ENCODE measurements at places on chromosomes 7 and 10.
A peak's percentile ranks its signal among the peaks of the same experiment; 100 is the strongest.

- no peak for DNase-seq
These were observed 43.2 kb upstream of the NRP1 start for GRCh38 chr10:33377658-33378025.

DNA sequence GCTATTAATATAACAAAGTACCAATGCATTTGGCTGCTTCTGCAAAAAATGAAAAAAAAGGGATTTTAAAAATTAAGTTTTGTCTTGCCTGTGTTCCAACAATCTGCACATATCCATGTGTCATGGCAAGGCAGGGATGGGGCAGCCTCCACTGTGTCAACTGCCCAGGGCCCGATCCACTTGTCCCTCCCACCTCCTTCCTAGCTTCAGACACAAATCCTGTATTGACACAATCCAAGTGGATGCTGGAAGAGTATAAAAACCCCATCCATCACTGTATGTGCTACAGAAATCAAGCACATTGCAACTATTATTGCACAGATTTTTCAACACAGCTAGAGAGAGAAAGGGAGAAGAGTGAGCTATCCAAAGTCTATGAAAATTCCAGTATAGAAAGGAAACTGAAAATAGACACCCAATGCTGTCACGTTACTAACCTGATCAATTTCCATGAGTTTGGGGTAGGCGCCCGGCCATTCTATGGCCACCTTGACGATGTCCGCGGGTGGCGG lies 106.4 kb downstream of the ELMO1 start:
- DNase-seq: no peak

DNA sequence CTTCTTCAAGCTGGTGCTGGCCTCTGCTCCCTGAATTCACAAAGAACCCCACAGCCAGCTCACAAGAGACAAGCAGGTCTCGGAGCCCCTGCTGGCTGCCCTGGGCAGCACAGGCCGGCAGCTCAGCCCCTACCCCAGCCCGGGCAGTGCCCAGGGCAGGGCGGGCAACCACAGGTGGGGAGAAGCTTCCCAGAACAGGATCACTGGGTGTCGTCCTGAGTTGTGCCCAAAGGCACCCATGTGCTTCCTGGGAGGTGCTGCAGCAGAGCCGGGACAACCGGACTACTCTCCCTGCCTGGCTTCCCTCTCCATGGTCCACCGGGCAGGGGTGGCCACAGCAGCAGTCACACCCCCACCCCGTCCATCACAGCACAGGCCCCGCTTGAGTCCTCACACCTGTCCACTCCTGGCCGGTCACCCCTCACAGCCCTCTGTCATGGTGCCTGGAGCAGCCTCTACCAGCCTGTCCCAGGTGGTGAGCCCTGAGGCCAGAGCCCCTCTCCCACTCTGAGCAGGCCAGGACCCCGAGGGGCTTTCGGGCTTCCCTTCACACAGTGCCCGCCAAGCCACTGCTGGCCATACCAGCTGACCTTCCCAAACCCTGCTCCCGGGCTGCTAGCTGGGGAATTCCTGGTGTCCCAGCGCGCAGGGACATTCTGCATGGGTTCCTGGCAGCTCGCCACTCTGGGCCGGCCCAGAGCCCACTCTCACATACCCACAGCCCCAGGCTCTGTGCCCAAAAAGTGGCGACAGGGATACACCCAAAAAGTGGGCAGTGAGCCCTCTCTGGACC lies 3.1 kb downstream of the RASGEF1A start:
- no peak for DNase-seq

DNA sequence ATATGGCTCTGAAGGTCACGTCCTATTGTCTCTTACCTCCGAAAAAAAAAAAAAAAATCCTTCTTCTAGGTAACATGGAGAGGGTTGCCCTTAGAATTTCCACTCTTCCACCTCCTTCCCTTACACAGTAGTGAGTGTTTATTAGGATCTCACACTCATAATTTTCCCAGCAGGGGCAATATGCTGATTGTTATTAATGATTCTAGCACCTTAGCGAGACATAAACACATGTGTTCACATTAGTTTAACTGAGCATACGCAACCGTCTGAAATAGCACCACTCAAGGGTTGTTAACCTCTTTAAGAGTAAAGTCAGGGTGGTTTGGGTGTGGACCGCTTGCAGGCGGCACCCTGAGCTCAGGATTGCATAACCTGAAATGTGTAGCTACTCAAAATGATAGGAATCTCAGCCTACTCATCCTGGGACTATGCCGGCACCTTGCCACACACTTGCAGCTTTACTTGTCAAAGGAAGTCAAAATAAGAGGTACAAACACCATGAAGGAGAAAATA lies 52.2 kb downstream of the CPEB3 start:
- DNase-seq: no peak

GRCh38 chr7:8514781-8515519 lies 81.5 kb downstream of the NXPH1 start:
- no peak for DNase-seq

GRCh38 chr7:158975526-158976467 lies 119.4 kb downstream of the DYNC2I1 start:
- DNase-seq: peak; percentile 9

GRCh38 chr7:88339195-88339922 lies 32.7 kb upstream of the STEAP4 start:
- DNase-seq: no peak

DNA sequence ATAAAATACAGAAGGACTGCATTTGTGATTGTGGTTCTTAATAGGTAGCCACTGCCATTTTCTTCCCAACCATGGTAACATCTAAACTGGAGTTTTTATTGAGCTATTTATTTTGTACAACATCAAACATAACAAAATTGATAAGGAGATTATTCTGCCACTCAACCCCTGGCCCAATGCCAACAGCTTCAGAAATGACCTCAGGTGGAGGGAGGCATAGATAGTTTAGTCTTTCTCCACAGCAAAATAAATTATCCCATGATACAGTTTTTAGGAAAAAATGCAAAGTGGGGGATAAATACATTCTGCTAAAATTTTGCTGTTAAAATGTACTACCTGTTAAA lies 57.6 kb downstream of the LRRTM3 start:
- DNase-seq: no peak

GRCh38 chr10:96511044-96511945 lies 2.4 kb downstream of the TLL2 start:
- peak; percentile 30 for DNase-seq

- DNase-seq: no peak
These were observed 287.6 kb upstream of the HGF start for GRCh38 chr7:82057476-82057875.

GRCh38 chr10:81978238-81978637 lies 103.2 kb downstream of the NRG3 start:
- no peak for DNase-seq

- DNase-seq: no peak
These were observed 4.6 kb downstream of the BHLHA15 start for GRCh38 chr7:98215561-98216495.

GRCh38 chr10:95360122-95360714 lies 69.4 kb upstream of the PDLIM1 start:
- no peak for DNase-seq

DNA sequence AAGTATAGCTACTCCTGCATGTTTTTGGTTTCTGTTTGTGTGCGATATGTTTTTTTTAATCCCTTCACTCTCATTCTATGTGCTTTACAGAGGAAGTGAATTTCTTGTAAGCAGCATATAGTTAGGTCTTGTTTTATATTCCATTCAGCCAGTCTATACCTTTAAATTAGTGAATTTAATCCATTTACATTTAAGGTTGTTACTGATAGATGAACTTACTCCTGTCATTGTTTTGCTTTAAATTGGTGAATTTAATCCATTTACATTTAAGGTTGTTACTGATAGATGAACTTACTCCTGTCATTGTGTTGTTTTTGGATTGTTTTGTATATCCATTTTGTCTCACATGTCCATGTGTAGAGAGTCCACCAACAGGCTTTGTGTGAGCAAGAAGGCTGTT lies 11.1 kb downstream of the GIMAP8 start:
- no peak for DNase-seq

DNA sequence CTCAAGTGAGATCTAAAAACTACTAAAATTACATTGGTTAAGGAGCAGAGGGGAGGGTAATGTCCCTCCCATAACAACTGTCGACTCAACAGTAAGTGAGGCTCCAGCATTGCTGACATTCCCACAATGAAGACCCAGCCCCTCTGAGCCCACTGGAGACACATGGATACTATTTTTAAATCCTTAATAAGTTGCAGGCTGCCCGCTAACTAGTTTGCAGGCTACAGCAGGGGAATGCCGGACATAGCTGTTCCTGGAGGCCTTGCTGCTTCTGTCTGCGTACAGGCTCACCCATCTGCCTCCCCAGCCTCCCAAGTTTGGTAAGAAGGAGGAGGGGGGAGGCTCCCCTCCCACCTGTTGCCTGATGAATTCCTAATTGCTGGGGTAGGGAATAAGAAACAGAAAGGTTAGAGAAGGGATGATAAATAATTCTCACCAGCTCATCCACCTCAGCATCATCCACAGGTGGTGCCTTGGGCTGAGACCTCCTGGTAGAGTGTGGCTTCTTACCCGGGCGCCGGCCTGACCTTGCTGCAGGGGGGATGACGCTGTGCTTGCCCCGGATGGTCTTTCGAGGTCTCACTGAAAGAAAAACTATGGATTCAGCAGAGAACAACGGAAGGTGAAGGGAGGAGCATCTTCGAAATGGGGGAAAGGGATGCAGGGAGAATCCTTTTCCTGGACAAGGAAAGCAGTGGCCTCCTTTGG lies 10.1 kb downstream of the FZD9 start:
- DNase-seq: no peak

- DNase-seq: no peak
These were observed 14.7 kb downstream of the HGF start for GRCh38 chr7:81754918-81755696.

GRCh38 chr10:129335942-129336341 lies 131.1 kb upstream of the MGMT start:
- DNase-seq: no peak

DNA sequence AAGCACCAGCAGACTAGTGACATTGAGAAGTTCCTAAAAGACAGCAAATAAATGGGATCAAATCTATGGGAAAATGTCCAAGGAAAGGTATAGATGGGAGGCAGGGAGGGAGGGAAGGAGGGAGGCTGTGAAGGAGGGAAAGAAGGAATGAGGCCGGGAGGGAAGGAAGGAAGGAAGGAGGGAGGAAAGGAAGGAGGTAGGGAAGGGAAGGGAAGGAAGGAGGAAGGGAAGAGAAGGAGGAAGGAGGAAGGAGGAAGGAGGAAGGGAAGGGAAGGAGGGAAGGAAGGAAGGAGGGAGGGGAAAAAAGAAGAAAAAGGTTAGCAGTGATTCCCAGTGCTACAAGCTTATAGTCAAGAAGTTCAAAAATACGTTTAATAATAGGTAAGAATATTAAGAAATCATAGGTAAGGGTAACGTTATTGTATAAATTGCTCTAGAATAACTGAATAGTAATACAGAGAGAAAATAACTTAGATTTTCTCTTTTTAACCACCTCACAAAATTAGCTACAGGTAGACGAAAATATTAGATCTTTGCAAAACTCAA lies 106.9 kb downstream of the LMBR1 start:
- no peak for DNase-seq

DNA sequence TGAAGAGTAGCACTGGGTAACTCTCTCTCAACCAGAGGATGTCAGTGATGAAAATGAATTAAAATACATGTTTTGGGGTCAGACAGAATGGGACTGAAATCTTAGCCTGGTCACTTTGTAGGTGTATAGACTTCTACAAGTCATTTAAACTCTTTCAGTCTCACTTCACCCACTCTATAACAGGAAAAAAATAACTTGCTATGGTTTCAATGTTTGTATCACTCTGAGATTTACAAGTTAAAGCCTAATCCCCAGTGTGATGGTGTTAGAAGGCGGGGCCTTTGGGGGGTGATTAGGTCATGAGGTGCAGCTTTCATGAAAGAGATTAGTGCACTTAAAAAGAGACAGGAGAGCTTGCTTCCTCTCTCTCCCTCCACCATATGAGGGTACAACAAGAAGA lies 134.8 kb downstream of the INHBA start:
- DNase-seq: no peak

DNA sequence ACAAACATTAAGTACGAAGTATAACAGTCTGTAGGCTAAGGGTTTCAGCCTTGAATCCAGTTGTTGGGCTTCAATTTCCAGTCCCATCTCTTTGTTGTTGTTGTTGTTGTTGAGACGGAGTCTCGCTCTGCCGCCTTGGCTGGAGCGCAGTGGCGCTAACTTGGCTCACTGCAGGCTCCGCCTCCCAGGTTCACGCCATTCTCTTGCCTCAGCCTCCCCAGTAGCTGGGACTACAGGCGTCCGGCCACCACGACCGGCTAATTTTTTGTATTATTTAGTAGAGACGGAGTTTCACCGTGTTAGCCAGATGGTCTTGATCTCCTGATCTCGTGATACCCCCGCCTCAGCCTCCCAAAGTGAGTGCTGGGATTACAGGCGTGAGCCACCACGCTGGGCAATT lies 464.9 kb downstream of the ANKRD7 start:
- no peak for DNase-seq

DNA sequence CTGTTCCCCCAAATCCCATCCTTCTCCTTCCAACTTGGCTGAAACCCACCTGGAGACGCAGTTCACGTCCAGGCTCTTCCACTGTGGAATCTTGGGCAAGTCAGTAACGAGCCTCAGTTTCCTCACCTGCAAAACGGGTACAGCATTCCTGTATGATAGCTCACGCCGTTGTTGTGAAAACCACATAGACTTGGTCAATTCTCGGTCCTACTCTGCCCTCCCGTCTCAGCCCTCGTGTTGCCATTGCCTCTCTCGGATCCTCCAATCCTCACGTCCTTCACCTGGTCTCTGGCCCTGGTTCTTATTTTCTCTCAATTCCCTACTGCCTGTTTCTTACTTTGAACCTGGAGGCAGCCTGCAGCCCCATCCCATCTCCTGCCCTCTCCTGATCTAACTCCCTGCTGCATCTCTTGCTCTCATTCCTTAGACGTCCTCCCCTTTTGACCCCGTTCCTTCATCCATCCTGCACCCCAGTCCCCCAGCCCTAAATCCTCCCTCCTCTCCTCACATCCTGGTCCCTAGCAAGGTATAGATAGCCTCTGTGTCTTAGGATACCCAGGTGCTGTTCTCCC lies 2.0 kb upstream of the MUC12 start:
- no peak for DNase-seq

DNA sequence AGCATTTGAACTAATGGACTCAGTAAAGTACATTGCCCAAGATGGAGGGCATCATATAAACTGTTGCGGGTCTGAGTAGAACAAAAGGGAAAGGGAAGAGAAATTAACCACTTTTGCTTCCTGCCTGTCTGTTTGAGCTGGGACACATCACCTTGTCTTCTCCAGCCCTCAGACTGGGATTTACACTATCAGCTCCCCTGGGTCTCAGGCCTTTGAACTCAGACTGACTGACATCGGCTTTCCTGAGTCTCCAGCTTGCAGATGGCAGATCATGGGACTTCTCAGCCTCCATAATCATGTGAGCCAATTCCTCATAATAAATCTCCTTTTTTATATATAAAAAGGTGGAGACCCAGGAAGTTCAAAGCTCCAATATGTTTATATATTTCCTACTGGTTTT lies 23.0 kb upstream of the WASL start:
- DNase-seq: no peak

DNA sequence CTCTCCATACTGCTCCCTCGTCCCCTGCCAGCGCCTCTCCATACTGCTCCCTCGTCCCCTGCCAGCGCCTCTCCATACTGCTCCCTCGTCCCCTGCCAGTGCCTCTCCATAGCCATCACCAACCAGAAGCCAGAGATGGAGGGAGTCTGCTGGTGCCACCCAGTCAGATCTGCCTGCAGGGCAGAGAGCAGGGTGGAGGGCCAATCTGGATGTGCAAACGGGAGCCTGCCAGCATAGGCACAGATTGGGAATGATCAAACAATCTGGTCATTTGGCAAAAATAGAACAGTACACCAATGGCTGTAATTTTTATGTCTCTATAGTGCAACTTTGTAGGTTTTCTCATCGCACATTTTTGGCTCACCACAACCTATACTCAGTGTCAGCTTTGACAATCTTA lies 76.9 kb upstream of the LRRC4 start:
- DNase-seq: no peak

Measured in activated CD4-positive, alpha-beta T cell treated with anti-CD3 and anti-CD28 coated beads, Interleukin-2, Interleukin-4, amounts not matched to agents 100 ng/mL and 50 ng/mL, durations not matched to agents 16 hours and 8 hours (primary cell).